ENCODE measurements at places on chromosomes 2 and 18.

DNA sequence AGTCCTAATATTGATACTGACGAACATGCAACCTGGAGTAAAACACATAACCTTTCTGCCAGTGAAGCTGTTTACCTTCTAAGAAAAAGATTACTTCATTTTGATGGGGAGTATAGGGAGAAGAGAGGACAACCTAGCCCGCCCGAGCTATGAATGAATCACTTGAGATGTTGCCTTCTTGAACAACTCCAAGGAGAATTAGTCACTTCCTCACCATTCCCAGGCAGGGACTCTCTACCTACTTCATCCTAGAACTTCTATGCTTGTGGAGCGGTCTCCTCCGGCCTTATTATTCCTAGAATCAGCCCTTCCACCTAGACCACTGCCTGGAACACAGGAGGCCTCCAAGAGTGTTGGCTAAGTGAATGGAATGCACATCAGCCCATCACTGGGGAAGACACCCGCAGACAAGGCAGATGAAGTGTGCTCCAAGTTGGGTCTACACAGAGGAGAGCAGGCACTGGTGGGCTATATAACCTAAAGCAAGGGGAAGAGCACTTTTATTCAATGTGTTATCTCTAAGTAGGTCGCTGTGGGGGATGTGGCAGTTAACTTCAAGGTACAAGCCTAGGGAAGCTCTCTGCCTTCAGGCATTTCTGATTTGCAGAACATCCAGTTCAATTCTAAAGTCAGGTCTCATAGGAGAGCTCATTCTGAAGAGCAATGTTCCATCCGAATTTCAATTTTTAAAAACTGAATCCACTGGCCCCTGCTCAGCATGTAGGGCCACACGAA lies 57.4 kb downstream of the STK39 start:
- no peak for DNase-seq

GRCh38 chr2:168603439-168603961 lies 147.4 kb downstream of the CERS6 start:
- no peak for DNase-seq

DNA sequence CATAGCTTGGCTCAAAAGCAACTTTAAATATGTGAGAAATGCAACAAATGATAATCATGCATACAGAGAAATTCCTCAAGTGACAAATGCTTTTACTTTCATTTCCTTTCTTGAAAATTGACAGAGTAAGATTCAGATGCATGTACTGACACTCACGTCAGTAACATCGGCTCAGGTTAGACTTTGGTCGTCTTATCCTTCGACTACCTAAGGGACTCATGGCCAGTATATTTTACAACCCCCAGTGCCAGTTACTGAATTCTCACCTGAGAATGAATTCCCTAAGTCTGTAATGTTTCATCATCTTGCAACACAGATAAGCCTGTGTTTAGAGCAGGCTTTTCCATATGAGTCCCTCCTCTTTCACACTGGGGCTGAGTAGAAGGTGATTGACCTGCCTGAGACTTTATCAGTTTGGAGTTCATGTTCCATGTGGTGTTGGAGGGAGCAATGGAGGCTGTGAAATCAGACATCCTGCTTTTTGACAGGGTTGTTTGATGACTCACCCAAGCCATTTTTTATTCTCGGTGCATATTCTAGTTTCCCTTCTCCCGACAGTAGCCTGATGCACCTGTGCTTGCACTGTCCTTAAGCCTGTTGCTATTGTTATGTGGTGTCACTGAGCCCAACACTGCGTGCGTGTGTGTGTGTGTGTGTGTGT lies 30.5 kb upstream of the ATP8B1 start:
- no peak for DNase-seq

DNA sequence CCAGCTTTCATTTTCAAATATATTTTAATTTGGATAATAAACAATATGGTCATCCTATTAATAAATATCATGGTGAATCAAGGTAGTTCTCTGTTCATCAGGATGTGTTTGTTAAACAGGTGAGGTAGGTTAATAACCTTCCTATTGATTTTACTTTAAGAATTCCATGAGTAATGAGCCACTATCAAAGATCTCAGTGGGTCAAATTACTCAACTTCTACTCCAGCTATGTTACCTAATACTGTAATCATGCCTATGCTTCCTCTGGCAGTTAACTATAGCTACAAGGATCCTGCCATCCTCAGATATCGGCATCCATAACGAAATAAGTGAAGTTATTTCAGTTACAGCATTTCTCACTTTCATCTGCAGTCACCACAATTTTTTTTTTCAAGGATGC lies 289.6 kb upstream of the SLC8A1 start:
- DNase-seq, result no peak

- DNase-seq, result no peak
These were observed 1378.1 kb downstream of the DSC3 start for GRCh38 chr18:29664278-29665036.

DNA sequence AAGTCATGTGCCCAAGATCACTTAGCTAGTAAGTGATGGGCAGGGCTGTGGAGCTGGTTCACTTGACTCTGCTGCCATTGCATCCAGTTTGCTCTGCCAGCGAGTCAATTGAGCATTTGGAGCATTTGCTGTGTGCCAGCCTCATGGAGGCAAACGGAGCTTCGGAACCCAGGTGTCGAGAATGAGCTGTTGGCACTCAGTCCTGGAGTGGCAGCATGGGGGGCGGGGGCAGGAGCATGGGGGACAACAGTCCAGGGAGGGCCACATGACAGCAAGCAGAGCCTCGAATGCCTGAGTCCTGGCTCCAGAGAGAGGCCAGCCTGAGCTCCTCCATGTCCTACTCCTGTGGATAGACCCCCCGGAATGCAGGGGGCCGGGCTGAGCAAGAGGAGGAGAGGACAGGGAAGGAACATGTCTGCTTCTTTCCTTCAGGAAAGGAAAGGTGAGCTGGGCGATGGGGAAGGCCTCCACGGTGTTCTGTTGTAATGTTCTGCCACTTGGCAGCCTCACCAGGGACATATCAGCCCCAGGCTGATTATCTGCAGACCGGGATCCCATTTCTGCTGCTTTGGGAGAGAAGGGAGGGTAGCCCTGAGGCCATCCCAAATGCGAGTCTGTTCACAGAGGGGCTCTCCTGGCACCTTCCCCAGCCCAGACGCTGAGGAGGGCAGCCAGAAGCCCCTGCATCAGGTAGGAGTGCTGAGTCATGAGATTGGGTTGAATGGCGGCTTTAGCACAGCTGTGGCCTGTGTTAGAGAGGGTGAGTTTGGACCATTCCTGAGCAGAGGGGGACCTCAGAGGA lies 59.6 kb downstream of the HPCAL1 start:
- no peak for DNase-seq

- DNase-seq, result no peak
These were observed 18.6 kb downstream of the LYPD1 start for GRCh38 chr2:132651115-132652045.

DNA sequence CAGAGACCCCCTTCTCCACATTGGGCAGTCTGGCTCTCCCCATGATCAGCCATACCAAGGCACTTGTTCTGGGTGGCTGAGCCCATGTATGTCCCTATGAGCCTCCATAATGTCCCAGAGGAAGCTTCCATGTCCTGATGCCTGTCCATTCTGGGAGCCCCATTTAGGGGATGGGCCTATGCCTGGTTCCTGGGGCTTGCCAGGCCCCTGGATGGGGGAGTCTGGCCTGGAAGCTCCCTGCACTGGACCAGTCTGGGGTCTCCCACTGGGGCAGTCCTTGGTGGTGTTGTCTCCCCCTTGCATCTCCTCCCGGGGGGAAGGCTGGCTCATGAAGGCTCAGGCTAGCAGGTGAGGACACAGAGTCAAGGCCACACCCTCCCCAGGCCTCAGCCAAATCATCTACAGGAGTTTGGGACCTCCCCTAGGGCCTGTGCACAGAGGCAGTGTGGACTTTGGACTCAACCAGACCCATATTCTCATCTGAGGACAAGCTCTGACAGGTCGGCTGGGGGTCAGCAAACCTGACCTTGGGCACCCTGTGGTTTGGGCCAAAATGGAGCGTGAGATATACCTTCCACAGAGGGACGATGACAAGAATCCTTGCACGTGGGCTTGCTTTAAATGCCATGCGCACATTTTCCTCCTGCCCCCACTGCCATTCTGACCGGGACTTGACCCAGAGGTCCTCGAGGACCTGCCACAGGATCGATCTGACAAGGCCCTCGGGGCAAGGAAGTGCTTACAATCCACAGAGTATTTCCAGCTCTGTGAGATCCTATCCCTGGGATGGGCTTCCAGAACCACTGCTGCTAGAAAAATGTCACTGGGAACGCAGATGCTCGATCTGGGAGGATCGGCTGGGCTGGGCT lies 38.8 kb downstream of the INHBB start:
- DNase-seq, result no peak

DNA sequence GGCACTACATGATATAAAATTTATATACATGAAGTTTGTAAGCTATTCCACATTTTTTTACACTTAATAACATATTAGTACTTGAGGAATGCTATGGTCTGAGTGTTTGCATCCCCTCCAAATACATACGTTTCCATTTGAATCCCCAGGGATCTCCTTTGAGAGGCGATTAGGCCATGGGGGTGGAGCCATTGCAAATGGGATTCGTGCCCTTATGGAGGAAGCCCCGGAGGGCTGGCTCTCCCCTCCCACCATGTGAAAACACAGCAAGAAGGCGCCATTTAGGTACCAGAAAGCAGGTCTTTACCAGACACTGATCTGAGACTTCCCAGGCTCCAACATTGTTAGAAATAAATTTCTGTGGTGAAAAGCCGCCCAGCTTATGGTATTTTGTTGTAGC lies 20.8 kb upstream of the MBP start:
- DNase-seq, result no peak

- no peak for DNase-seq
These were observed 148.0 kb downstream of the ASB1 start for GRCh38 chr2:238574490-238575271.

DNA sequence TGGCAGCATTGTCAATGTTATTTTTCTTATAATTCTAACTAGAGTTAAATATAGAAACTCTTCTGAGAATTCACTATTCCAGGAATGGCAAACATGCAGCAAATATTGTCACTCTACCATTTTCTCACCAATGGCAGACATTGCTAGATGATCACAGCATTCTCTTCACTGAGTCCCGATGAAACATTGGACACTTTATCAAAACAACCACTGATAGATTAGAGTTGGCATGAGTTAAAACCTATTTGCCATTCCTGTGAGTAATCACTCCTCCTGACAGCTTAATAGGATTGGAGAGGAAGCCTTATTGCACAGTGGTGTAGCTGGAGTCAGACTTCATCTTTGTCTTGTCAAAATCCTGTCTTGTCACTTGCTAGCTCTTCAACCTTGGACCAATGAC lies 163.9 kb upstream of the THUMPD2 start:
- DNase-seq, result no peak

- DNase-seq, result no peak
These were observed 4.2 kb upstream of the PROC start for GRCh38 chr2:127413782-127414637.

- no peak for DNase-seq
These were observed 153.6 kb downstream of the HRH4 start for GRCh38 chr18:24613896-24614640.

DNA sequence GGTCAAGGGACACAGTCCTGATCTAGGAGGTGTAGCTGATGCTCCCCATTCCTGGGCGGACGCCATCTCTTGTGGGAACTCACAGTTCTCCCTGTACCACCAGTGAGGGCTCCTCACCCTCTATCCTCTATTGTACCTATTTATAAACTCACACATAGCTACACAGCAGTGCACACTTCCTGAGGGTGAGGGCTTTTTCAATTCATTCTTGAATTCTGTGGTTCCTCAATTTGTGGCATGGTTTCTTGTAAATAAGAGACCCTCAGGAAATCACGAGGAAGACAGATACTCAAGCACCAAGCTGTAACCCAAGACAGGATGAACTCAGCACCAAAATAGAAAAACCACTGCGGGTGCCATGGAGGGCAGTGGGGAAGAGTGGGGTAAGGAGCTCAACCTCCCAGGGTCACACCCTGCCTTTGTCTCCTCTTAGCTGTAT lies 245.9 kb upstream of the PXDN start:
- DNase-seq, result no peak

DNA sequence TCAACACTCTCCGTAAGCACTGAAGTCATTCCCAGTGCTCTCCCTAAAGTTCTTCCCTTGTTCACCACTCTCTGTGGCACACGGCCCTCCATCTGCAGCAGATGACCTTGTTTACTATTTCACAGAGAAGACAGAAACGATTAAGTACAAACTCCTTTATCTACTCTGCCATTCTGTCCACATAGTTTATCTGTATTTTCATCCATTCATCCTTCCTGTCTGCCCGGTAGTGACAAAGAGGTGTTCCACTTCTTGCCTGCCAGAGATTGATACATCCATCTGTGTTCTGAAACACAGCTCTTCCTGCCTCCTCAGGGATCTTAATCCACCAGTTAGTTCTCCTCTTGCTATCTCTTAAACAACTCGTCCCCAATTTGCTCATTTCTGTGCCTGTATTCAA lies 77.9 kb upstream of the CD226 start:
- no peak for DNase-seq

DNA sequence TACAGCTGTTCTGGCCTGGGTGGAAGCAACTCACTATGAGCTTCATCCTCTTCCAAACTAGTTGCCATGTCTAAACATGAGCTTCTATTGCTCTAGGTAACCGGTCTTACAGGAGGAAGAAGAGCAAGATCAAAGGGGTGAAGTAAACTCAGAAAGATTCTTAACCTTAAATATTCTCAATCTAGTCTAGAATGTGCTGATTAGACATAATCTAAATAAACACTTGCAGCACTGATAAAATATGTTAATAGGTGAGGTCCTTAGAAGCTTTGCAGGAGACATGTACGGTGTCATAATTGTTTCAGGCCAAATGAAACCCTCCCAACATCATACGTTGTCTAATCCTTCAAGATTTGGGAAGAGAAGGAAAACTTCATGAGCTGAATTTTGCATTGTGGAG lies 431.6 kb upstream of the FSHR start:
- DNase-seq, result no peak

GRCh38 chr2:201269764-201270163 lies 9.4 kb downstream of the CASP8 start:
- DNase-seq, result no peak

DNA sequence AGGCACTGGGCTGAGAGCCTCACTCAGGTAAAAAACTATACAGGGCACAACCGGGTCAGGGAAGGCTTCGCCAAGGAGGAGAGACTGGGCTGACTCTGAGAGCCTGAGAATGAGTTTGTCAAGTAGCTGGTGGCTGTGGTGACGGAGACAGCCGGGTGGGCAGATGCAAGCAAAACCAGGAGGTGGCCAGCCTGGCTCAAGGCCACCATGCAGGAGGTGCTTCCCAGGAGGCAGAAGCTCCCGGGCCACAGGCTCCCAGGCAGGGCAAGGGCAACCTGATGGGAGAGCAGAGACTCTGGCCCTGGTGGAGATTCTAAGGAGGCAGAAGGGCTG lies 2.9 kb upstream of the INHBB start:
- DNase-seq, result no peak

- no peak for DNase-seq
These were observed 532.8 kb downstream of the FBXO15 start for GRCh38 chr18:73614812-73615211.

GRCh38 chr2:185433824-185434223 lies 304.8 kb upstream of the FSIP2 start:
- no peak for DNase-seq

GRCh38 chr18:3723554-3723953 lies 273.6 kb downstream of the TGIF1 start:
- no peak for DNase-seq
